ENCODE measurements at places on chromosomes 2 and 18. TPM values are rescaled to one million over a fixed set of nuclear protein-coding genes. Genes with fewer than 3 reads are reported as not detected.

TMEM178A gene
- 2.9 TPM for total RNA-seq

SERPINB11 gene
- not detected for total RNA-seq

GRCh38 chr2:37447446-37447845, 103.0 kb downstream of the QPCT start:
- DNase-seq = no peak

GRCh38 chr2:200184748-200185627, 121.5 kb upstream of the SPATS2L start:
- DNase-seq = no peak

- DNase-seq = no peak
Observed at GRCh38 chr2:26399771-26400376, 1.8 kb upstream of the DRC1 start.

DNA sequence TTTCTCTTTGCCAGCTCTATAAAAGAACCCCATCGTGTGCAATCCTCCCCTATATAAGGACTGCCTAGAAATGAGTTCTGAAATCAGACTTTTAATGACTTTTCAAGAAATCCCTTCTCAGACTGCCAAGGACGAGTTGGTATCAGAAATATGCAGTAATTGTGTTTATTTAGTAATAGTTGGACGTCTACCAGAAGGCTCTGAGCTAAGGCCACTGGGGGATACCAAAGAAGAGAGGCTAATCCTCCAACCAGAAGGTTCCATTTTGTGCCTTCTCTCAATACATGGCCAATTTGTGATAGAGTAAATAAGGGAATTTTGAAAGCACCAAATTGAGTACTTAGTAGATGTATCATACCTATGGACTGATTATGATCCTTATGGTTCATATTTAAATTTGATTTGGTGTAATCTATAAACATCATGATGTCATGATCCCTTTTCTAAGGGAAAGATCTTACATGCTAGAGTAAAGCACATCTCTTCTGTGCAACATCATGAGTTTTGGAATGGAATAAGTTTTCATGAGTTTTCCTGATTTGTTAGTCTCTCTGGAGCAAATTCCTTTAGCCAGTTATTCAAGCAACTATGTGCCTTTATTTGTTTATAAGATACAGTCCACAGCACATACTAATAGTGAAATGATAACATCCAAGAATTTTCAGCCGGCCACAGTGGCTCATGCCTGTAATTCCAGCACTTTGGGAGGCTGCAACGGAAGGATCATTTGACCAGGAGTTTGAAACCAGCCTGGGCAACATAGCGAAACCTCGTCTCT, 82.2 kb upstream of the LTBP1 start:
- no peak for DNase-seq

DNA sequence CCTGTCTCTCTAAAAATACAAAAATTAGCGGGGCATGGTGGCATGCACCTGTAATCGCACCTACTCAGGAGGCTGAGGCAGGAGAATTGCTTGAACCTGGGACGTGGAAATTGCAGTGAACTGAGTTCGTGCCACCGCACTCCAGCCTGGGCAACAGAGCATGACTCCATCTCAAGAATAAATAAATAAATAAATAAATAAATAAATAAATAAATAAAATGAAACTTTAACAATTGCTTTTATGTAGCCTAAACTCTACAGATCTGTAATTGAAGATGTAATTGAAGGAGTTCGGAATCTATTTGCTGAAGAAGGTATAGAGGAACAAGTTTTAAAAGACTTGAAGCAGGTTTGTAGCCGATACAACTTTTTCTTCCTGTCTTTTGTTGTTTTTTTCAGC, 2.9 kb downstream of the GTF2A1L start:
- no peak for DNase-seq

DNA sequence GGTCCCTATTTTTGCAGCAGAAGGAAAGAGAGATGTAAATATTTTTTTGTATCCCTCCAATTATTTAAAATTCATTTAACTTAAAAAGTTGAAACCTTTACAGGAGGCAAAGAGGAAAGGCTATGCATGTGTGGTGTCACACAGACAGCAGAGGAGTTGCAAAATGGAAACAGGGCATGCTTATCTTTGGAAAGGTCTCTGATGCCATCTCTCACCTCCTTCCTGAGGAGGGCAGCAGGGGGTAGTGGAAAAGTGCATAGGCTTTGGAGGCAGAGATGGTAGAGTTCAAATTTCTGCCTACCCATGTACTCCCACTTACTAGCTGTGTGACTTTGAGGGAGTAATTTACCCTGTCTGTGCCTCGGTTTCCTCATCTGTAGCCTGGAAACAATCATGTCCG, 99.6 kb upstream of the MCFD2 start:
- no peak for DNase-seq

DNA sequence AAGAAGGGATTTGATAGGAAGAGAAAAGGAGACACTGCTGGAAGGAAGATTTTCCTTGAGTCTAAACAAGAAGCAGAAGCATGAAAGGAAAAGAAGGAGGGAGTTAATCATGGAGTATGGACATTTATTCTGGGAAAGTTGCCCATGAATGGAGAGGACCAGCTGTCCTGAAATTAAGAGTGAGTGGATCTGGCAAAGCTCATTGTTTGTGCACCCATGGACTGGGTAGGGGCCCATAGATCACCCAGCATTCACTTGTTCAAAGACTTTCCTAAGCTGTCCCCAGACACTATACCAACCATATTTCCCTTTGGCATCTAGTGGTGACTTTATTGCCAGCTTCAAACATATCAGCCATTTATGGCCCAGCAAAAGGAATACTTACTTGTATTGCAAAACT, 422.7 kb downstream of the FBXO15 start:
- DNase-seq = no peak

DNA sequence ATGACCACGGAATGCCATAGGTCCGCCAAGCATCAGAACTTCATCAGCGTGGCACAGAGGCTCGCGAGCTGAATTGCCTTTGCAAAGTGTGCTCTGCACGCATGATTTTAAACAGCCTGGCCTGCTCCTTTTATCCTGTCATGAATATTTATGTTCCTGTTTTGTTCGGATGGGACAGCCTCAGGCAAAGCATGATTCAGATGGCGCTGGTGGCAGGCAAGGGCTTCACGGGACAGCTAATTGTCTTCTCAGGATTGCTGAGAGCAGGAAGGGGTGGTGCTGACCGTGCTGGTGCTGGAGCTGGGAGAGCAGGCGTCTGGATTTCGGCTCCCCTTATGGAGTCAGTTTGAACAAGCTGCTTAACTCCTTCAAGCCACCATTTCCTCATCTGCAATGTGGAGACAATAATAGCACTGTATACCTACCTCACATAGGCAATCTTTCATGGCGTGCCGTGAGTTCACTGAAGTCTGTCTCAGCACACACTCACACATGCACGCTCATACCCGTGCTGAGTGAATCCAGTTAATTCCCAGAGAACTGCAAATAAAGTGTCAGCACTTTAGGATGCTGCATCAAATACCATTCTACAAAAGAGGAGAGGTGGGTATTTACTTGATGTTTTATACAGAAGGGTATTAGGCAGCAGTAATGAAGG, 79.7 kb upstream of the APCDD1 start:
- no peak for DNase-seq
